ENCODE measurements at places on chromosomes 5 and 9.

DNA sequence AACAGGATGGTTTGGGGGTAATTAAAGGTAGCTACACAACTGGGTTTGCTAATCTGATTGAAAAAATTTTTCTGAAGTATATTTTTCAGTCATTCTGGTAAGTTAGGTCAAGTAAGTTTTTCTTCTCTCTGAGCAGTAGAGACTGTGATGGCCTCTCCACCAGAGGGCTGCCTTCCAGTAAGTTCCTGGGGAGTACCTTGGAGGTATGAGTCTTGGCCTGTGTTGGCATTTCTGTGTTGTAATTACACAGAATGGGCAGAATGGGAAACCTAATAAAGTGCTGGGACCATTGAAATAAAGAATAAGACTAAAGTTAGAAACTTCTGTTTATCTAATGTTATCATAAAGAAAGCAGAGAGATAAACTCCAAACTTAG is 430.8 kb downstream of the ARHGEF28 start:
- no peak for DNase-seq

DNA sequence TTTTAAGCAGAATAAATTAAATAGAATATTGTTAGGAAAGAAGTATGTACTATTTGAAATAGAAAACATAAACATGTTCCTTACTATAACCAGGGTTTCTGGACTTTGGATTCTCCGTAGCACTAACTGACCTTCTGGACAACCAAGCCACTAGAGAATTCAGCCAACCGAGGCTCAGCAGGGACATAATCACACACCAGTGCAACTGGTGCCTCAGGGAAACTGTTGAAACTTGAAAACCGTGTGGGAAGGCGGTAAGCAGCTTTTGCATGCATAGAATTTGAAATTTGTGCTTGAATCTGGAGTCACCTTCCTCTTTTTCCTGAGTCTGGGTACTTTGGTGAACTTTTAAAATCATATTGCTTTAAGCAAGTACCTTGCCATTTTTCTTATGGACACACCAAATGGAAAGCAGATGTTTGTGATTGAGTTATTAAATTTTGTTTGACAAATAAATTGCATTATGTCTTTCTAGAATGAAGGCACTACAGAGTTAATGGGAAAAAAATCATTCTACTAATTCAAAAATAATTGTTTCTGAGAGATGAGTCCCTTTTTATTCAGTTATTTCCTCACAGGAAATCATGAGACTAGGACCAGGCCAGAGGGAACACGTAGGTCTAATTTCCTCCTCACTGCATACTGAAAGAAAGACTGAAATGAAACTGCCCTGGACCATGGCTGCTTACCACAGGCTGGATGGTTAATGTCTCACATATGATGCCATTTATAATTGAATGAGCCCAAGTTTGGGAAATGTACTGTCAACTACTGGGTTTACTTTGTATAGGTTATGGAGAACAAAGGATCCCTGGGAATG is 20.6 kb upstream of the SCAMP1 start:
- DNase-seq: peak; percentile 15

DNA sequence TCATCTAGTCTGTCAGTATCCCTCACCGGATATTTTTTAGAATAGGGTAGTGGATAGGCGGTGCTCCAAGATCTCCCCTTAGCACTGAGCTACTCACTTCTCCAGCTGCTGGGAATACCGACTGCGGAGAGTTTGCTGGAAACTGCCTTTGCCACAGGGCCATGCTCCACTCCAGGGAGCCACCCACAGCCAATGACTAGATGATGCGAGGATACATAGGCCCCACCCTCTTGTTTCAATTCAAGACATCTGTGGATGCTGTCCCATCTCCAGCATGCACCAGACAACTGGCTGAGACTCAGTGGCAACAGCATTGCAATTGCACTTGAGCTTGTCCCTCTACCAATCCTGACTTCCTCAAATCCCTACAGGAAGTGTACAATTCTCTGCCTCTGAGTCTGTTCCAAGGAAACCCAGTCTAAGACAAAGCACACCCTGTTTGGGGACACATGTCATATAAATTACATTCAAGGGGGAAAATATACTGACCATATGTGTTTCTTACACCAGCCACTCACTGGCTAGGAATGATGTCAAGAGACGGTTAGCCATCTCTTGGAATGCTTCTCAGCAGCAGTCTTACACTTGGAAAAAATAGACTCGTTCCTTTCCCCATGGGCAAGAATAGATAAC is 312.6 kb upstream of the KIF2A start:
- DNase-seq: no peak

DNA sequence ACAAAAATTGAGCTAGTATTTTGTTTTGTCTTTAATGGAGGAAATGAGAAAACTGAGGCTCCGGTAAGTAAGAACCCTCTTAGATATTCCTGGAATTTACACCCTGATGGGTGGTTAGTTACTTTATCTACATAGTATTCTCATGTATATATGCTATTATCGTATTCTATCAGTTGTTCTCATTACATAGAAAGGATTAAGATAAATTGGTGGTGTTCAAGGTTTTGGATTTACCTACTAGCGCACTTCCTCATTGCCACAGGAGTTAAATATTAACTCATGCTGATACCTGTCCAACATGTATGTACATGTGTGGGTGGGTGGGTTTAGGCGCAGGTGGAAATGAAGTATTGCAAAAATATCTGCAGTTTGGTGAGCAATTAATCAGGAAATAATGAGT is 61.1 kb upstream of the IFNE start:
- DNase-seq: no peak

DNA sequence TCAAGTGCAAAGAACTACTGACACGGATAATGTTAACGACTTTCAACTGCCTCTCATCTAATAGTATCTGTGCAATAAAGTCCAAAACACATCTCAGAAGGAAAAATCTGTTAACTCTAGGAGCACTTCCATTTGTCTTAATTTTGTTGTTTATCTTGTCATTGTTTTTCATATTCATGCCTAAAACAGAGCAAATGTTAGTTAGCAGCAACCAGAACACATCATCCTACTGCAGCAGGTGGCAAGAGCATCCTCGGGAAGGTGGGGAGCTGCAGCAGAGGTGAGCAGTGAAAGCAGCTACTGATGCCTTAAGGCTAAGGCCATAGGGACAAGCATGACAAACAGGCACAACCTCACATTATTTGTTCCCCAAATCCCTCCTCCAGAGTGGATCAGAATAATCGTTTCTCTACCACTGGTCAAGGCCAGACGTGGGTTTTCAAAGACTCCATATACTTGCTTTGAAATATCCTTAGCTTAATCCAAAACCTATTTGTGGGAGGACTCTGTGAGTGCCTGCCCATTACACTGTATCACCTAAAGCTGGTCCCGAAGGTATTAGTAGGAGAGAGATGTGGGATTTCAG is 1.0 kb downstream of the HMGCS1 start:
- no peak for DNase-seq

- no peak for DNase-seq
Measured at GRCh38 chr9:108468364-108468763, 387.4 kb downstream of the ACTL7B start.

DNA sequence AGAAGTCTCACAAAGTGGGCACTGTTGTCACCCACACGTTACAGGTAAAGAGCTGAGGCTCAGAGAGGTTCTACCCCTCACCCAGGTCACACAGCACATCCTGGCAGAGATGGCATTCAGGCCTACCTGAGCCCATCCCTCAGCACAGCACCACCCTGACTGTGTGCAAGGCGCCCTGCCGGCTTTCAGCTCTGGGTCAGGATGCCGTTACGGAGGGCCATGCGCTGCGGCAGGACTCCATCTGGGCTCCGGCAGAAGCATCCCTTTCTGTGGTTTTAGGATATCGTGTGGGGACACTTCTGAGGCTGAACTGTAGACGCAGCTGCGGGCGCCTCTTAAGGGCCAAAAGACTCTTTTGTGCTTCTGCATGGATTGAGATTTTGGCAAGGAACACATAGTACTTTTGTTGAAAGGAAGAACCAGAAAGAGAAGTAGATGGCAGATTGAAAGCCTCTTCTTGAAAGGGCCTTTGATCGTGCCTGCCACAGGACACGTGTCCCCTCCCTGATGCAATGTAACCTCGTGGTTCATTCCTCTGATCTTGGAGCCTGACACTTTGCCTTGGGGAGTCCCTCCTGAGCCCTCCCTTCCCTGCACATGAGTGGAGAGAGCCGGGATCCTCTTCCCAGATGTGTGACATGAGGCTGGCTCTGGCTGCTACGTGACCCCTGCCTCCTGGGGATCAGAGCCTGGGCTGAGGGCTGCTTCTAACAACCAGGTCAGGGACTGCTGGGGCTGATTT is 31.3 kb downstream of the USP20 start:
- no peak for DNase-seq

DNA sequence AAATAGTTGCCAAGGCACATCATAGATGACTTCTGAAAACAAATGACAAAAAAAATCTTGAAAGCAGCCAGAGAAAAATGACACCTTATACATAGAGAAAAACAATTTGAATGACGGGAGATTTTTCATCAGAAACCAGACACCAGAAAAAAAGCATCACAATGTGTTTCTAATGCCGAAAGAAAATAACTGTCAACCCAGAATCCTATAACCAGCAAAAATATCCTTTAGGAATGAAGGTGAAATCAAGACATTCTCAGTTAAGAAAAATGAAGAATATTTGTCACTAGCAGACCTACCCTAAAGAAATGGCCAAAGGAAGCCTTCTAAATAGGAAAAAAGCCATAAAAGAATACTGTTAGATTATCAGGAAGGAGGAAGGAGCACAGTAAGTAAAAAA is 54.0 kb downstream of the SPTLC1 start:
- DNase-seq: no peak

GRCh38 chr9:129571298-129572051 is 49.4 kb downstream of the C9orf50 start:
- no peak for DNase-seq

- DNase-seq: no peak
Measured at GRCh38 chr5:3893527-3893926, 297.9 kb downstream of the IRX1 start.

GRCh38 chr5:170537451-170538095 is 33.8 kb downstream of the KCNIP1 start:
- no peak for DNase-seq

- no peak for DNase-seq
Measured at GRCh38 chr9:132857616-132858342, 20.3 kb downstream of the AK8 start.

GRCh38 chr5:6822556-6823343 is 109.5 kb downstream of the TENT4A start:
- DNase-seq: no peak

- no peak for DNase-seq
Measured at GRCh38 chr9:128683340-128684064, 5.5 kb upstream of the SET start.

- no peak for DNase-seq
Measured at GRCh38 chr9:108245901-108246300, 609.9 kb downstream of the ACTL7B start.

DNA sequence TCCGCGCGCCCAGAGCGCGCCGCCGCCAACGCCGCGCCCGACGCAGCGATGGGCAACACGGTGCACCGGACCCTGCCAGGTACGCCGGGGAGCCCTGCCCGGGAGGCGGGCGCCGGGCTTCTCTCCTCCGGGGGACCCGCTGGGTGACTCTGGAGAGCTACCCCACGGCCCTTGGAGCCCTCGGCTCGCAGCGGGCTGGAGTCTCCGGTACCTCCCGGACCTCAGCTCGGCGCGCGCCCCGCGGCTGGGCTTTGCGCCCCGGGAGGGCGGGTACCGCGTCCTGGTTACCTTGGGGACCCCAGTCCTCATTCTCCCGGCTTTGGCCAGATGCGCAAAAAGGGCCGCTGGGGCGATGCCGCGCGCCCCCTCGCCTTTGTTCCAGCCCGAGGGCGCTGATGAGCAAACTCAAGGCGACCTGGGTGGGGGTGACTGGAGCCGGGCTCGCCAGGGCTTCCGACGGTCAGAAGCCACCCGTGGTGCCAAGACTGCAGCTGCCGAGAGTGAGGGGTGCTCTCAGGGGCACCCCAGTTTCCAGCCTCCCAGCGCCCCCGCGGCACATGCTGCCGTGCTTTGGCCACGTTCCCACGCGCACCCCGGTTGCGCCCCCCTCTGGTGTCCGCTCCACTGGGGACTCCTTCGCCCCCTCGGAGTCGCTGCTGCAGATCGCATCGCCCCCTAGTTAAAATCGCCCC is 442 bp downstream of the NEURL1B start:
- DNase-seq: peak; percentile 59

DNA sequence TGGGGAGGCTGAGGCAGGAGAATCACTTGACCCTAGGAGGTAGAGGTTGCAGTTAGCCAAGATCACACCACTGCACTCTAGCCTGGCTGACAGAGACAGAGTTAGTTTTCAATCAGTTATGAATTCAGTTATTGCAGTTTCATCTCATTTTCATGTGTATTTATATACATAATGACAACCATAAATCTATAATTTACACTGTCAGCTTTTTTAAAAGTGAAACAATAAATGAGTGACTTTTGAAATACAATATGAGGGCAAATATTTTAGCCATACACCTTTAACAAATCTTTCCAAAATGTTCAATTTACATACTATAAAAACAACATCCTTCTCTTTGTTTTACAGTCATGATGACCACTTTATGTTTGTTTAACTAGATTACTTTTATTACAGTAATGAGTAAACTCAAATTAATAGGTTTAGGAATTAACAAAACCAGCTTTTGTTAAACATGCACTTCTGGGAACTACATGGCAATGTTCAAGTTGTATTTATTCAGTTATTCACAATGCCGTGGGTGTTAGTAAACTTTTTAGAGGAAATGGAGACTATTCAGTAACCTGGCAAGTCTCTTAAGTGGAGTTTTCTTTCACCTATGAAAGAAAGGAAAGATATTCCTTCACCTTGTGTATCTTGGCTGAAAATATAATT is 12.7 kb downstream of the TYRP1 start:
- no peak for DNase-seq

DNA sequence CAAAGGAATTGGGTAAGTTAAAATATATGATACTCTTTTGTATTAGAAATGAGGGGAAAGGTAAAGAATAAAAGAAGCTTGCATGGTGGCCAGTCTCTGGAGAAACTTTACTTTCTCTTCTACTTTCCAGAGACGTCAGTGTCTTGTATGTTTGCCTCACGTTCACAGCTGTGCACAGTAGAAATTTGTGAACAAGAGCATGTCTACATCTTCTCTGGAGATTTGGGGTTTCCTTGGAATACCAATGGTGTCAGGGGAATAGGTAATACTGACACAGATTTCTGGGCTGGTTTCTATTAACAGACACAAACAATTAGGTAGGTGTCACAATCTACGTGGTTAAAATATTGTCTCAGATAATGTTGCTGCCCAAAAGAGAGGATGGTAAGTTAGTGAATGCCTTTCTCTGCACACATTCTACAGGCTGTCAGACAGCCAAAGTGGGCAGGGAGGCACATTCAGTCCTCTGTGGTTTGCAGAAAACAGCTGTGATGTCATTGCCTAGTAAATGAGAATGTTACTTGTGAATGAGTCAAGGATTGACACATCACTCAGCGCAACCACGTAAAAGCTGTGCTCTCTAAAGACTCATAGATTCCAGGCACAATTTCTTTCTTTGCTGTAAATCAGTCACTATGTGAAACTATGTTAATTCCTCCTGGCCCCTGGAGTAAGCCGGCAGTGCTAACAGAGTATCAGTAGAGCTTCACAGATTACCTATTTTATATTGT is 397.1 kb downstream of the MAN2A1 start:
- no peak for DNase-seq

DNA sequence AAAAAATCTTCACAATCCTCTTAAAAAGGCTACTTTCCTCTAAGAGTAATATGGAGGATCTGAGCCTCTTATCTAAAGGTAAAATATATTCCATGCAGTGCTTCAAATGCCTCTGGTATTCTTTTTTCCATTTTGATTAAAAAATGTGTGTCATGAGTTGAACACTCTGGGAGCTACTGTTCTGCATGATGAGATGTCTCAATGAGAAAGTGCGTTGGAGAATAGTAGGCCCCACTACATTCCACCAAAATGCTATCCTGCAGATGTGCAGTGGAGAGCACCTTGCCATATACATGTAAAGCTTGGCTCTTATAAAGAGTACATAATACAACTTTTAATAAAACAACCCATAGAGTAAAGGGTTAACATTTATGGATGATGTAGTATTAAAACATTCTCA is 26.3 kb downstream of the ALDH1A1 start:
- DNase-seq: no peak

Measured in SK-N-DZ (cell line).